ENCODE measurements at places on chromosomes 1 and 21. TPM values are rescaled to one million over a fixed set of nuclear protein-coding genes. Genes with fewer than 3 reads are reported as not detected.

The POU3F1 gene
- total RNA-seq, result 0.84 TPM

The RUNX3 gene
- 0.22 TPM for total RNA-seq

The CYP4Z1 gene
- total RNA-seq, result 0.18 TPM

The TMEM52 gene
- total RNA-seq, result 66.3 TPM

The ATXN7L2 gene
- total RNA-seq, result 8.5 TPM

The EFNA1 gene
- 15.3 TPM for total RNA-seq

The EDN2 gene
- total RNA-seq, result 0.18 TPM

The FAM177B gene
- total RNA-seq, result 0.18 TPM
